Umbilical cord (tissue), 2 donors: ENCODE measurements at places on chromosomes 12 and 14.

GRCh38 chr14:100684154-100684553 is 42.5 kb upstream of the DLK1 start:
- DNase-seq = no peak

GRCh38 chr12:58372298-58372697 is 430.9 kb downstream of the ATP23 start:
- no peak for DNase-seq

DNA sequence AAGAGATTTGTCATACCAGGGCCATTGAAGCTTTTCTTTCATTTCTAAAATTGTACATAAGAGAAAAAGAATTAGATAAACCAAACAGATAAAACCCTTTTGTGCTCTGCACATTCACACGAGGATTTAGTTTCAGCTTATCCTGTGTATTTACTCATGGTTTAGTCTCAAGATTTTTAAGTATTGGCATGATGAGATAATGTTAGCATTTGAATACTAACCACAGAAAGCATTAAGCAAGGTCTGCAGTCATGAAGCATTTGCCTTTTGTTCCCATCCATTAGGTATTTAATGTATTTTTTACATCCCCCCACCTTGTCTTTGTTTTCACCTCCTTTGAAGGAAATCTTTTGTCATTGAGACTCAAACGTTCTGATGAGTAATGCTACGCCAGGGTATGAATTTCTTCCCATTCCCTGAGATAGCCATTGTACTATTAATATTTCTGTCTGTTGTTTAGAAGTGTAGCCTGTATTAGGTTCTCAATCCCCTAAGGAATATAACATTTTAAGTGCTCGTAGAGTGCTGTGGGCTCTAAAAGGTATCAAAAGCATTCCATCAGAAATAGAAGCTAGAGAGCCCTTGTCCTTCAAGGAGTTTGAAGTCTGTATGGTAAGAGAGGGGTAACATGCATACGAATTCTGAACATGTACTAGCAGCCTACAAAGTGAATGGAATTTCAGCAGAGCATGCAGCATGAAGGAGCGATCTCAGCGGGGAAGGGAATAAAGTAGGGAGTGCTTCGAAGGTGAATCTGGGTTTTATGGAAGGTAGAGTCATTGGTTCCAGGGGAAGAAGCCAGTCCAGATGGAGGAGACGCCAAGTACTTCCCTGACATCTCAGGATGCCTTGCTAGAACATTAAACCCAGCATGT is 22.3 kb downstream of the CRADD start:
- no peak for DNase-seq

GRCh38 chr12:66813137-66813892 is 134.4 kb upstream of the GRIP1 start:
- DNase-seq = no peak

DNA sequence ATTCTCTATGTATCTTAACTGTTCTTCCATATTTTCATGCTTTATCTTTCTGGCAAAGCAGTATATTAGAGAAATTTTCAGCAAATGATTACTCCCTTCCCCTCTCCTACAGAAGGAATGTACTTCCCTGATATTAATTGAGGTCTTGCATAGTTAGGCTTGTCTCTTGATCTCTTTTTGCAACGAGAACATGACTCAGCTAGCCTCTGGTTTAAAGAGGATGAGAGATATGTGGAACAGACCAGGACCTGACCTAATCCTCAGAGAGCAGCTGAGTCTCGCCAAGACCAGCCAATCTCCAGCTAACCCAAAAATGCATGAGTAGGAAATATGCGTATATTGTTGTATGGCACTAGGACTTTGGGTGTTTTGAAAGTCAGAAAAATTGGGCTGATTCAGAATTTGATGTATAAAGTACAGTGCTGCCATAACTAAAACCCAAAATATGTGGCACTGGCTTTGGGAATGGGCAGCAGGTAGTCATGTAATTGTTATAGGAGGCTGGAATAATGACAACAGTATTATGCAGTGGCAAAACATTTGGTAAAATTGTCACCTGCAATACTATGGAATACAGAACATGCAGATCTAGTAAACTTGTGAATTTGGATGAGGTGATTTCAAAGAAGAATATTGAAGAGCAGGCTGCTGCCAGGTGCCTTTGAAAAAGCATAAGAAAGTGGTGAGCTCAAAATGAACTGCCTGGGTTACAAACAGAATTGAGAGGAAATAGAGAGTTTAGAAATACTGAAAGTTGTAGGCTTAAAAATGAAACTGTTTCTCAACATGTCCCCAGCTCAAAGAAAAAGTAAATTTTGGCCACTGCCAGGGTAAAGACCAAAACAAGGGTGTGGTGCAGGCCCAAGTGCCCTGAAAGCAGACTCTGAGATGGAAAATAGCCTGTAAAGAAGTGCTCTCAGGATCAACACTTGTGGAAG is 9.3 kb upstream of the USP15 start:
- peak; percentile 86 for DNase-seq

- no peak for DNase-seq
Observed at GRCh38 chr12:24360057-24360456, 410.6 kb upstream of the SOX5 start.

GRCh38 chr12:12671850-12672660 is 23.9 kb downstream of the GPR19 start:
- no peak for DNase-seq

DNA sequence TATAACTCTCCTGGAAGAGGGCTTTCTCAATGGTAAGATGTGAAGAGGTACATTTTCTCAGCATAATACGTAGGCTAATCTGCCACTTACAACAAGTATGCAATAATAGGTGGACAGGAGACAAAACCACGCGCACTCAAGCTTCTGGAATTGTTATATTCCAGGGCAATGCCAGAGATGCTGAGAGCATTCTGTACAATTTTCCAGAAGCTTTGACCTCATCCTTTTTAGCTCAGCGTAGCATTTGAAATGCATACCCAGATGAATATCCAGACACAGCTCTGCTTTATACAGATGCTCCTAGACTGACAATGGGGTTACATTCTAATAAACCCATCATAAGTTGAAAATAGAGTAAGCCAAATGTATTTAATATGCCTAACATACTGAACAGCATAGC is 1492.4 kb upstream of the FLRT2 start:
- peak; percentile 70 for DNase-seq

GRCh38 chr12:32755654-32756475 is at the start of gene YARS2:
Gene YARS2, minus strand, starts transcription at chr12:32755897. Its CDS starts 23 bp downstream, at chr12:32755874.
- DNase-seq = peak; percentile 99

DNA sequence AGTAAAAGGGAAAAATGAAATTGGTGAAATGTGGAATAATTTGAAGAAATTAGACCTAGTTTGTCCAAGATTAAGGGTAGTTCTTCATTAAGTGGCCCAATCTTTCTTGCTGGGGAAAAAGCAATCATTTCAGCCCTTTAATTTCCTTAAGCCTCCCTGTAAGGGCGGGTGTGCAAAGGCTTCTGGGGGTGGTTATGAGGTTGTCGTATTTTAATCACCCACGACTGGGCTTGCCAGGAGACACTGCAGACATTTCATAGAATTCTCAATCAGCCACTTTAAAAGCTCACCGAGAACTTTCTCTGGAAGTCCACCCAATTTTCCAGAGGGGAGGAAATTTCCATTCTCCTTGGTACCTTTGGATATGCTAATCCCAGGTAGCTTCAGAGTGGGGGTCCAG is 43.4 kb downstream of the DLK1 start:
- no peak for DNase-seq

GRCh38 chr12:68510397-68510796 is 100.3 kb upstream of the RAP1B start:
- DNase-seq = no peak

GRCh38 chr12:42084522-42084921 is 60.2 kb downstream of the GXYLT1 start:
- no peak for DNase-seq

DNA sequence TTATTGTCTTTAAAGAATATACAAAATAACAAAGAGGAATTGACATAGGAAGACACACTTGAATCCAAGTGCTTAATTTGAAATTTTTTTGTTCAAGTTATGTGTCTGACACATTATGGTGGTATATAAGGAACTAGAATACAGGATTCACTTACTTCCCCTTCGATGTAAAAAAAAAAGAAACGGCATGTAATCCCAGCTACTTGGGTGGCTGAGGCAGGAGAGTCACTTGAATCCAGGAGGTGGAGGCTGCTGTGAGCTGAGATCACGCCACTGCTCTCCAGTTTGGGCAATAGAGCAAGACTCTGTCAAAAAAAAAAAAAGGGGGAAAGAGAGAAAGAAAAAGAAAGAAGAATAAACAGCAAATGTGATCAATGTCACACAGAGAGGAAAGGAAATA is 8.9 kb downstream of the CLEC12A start:
- no peak for DNase-seq

- peak; percentile 65 for DNase-seq
Observed at GRCh38 chr14:73058922-73059673, 764 bp downstream of the RBM25 start.

- DNase-seq = no peak
Observed at GRCh38 chr14:65594882-65595237, 182.3 kb downstream of the FUT8 start.

DNA sequence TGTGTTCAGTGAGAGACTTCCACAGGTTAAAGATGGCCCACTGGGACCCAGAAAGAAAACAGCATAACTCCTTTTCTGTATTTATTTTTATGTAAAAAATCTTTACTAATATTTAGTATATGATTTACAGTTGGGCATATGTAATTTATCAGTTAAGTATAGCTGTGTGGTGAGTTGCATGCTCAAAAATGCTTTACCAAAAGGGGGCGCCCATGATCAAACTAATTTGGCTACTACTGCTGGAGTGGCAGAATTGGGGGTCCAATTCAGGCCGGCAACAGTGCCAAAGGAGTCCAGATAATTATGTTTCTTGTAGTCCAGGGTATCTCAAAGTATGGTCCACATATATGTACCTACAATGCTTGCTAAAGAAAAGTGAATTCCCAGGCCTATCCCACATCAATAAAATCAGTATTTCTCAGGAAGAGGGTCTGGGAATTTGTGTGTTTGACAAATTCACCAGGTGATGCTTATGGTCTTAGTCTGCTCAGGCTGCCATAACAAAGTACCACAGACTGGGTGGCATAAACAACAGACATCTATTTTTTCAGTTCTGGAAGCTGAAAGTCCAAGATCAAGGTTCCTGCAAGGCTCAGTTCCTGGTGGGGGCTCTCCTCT is 152.0 kb downstream of the KTN1 start:
- DNase-seq = no peak

DNA sequence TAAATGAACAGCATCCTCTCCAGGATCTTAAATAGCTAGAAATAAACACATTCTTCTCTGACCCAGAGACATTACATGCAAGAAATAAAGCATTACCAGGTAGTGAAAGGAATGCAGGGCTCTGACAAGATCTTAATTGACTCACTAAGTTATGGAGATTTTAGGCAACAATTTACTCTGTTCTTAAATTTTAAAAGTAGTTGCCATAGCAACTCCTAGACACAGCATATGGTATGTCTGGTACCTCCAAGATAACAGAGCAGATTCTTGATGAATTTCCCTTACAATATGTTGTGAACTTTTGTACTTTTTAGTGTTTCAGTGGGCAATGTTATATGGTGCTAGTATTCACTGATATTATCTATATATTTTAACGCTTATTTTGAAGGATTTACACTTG is 76.7 kb upstream of the G2E3 start:
- DNase-seq = no peak

DNA sequence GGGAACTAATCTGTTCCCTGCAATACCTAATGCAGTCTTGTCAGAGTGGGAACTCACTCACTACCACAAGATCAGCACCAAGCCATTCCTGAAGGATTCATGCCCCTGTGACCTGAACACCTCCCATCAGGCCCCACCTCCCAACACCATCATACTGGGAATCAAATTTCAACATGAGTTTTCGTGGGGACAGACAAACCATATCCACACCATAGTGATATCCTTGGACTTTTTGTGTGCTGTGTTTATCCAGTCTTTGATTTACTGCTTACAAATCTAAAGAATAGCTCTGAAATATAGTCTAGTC is 243.5 kb downstream of the FBXL14 start:
- DNase-seq = no peak

GRCh38 chr12:34188974-34189373 is 166.7 kb downstream of the ALG10 start:
- DNase-seq = no peak

DNA sequence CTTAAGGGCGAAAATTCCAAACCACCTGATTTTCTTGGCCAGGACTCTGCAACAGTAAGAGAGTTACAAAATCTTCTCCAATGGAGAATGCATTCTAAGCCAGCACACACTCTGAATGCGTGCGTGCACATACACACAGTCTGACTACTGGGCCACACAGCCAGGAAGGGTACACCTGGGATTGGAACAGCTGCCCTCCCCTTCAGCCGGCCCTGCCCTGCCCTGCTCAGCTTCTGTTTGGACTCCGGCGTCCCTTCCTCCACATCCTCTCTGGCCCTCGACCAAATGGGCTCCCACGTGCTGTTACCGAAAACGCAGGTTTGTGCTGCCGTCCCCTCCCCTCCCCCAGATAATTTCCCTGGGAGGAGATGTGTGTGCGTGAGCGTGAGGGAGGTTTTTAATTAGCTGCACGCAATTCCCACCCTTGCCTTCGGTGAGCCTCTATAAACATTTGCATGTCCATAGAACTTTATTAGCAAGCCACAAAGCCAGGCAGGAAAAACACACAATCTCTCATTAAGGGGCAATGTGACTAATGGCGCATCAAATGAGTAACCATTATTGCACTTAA is 43.0 kb downstream of the CCNK start:
- peak; percentile 27 for DNase-seq

DNA sequence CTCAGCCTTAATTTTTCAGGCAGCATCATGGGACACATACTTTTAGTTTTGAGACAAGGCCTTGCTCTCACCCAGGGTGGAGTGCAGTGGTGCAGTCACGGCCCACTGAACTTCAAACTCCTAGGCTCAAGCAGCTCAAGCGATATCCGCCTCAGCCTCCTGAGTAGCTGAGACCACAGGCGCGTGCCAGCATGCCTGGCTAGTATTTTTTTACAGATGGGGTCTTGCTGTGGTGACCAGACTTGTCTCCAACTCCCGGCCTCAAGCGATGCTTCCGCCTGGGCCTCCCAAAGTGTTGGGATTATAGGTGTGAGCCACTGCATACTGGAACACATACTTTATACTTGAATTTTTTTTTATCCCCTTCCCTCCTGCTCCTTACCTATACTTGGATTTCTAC is 2.8 kb downstream of the RDH5 start:
- DNase-seq = no peak
